ENCODE measurements at places on chromosomes 16 and 17.

DNA sequence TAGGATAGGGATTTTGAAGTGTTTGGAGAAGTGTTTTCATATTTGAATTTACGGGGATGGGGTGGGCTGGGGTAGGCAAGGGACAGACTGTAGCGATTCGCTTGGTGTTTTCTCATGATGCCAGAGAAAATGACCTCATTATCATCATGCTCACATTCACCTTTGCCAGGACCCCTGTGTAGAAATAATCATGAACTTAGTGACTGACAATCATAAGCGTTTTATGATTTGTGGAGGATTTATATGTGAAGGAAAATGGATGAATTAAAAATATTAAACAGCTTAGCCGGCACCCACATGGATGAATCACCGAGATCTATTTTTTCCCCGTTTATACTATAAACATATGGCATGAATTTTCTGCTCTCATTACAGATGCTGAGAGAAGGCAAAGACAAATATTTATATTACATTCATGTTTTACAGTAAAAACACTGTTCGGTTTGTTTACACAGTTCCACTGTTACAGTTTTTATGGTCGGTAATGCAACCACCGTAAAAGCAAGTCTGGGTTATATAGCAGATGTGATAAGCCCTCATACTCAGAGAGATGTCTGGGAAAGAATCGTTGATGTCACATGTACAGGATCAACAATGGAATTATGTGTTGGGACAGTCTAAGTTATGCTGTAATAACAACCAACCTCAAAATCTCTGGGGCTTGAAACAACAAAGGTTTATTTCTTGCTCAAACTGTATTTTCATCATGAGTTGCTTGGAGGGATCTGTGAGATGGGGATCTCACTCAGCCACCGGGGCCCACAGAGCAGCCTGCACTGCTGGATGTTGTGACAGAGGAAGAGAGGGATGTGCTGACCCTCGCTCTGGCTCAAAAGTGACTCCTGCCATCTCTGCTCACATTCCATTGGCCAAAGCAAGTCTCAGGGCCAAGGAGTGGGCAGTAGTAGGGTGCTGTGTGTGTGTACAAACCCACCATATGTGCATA is 85.1 kb downstream of the WWOX start:
- no peak for DNase-seq

DNA sequence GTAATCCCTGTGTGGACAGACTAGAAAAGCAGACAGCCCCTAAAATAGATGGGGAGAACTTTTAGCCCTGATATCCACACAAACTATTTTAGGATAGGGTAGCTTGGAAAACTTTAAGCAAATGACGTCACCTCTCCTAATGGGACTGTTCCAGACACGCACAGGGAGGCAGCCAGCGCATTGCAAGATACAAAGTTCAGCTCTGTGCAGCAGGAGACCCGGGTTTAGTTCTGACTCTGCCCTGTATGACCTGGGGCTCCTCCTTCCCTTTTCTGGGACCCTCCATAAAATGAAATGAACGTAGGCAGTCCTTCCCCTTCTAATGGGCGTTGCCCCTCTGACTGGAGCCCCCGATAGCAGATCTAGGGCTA is 6.3 kb downstream of the ZNF689 start:
- DNase-seq = no peak

DNA sequence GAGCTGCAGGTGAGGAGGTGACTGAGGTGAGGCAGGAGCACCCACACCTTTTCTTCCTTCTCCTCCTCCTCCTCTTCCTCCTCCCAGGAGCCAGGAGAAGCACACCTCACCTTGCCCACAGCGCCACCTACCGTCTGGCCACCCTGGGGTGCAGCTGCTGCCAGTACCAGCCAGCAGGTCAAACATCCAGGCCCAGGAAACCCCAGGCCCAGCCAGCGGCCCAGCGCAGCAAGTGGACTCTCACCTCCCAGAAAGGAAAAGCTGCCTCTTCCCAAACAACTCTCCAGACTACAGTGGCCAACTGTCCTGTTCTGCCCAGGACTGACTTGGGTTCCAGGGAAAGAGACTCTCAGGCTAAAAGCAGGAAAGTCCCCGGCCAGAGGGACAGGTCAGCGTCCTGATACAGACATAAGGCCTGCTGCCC is 22.7 kb downstream of the PEMT start:
- peak; percentile 92 for DNase-seq

DNA sequence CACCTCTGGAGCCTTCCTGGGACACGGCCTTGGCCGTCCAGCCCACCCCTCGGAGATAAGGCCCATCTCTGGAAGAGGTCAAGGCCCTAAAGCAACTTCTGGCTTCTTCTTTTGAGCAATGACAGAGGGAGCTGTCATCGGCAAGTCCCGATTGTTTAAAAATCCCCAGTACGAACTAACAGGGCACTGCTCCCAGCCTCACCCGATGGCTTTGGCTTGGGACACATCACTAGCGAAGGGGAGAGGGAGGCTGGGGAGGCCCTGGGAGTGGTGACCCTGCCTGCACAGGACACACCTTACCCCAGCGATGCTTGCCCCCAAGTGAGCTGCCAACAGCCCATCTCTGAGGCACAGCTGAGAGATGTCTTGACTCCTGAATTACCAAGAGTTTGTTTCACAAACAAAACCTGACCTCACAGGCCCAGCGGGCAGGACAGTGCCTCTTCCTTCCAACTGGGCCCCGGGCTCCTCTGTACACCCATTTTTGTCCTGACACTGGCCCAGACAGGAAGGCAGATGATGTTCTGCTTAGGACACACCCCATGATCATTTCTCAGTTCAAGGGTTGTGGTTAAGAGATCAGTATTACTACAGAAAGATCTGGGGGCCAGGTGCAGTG is 4.8 kb downstream of the SYNGR2 start:
- DNase-seq = no peak

- DNase-seq = peak; percentile 72
Observed at GRCh38 chr17:28612936-28613872, 781 bp downstream of the RSKR start.

GRCh38 chr17:2172999-2173398 is 118.1 kb downstream of the HIC1 start:
- no peak for DNase-seq

DNA sequence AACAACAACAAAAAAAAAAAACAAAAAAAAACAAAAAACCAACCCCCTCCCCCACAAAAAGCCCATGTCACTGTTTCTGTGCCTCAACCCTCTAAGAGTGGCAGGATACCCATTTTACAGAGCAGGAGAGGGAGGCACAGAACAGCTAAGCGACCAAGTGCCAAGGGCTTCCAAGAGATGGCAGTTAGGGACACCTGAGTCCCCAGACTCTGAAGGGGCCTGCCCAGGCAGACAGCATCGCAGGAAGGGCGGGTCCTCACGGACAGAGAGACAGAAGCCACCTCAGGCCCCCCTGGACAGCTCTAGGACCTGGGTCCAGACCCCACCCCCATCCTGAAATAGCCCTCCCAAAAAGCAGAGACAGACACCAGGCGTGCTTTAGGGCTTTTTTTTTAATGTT is 21.6 kb upstream of the CPSF4L start:
- no peak for DNase-seq

DNA sequence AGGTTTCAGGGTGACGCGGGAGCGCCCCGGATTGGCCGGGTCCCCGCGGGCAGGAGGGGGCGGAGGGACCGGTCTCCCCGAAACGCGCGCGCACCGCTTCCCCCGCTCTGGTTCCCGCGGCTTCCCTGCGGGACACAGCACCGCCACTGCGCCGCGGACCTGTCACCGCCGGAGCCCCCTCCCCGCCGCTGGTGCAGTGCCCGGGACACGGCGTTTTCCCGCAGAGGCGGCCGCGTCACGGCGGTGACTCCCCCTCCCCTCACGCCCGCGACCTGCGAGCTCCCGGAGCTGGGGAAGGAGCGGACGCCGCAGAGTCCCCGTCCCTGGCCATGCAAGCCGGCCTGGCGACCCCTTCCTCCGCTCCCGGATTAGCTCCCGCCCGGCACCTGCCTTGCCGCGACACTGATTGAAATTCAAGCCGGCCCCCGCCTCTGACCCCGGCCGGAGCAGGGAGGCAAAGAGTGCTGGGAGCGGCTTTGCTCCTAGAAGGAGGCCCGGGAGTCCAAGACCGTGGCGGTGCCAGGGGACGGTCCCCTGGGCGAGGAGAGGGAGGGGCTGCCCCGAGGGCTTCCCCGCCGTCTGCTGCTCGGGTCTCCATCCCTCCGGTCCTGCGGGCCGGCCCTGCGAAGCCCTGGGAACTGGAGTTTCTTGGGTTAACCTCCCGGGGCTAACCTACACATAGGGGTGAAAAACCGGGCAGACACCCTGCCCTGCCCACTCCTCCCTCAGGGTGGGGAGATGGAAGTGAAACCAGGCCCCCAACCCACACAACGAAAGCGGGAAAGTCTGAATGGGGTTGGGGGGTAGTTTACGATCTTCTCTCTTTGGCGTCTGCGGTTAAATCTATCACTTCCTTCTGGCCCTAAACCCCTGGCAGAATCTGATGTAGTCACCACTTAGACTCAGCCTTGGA is 1.0 kb downstream of the RHBDL3 start:
- DNase-seq = peak; percentile 89

GRCh38 chr17:55161935-55162555 is 102.7 kb upstream of the HLF start:
- DNase-seq = no peak

DNA sequence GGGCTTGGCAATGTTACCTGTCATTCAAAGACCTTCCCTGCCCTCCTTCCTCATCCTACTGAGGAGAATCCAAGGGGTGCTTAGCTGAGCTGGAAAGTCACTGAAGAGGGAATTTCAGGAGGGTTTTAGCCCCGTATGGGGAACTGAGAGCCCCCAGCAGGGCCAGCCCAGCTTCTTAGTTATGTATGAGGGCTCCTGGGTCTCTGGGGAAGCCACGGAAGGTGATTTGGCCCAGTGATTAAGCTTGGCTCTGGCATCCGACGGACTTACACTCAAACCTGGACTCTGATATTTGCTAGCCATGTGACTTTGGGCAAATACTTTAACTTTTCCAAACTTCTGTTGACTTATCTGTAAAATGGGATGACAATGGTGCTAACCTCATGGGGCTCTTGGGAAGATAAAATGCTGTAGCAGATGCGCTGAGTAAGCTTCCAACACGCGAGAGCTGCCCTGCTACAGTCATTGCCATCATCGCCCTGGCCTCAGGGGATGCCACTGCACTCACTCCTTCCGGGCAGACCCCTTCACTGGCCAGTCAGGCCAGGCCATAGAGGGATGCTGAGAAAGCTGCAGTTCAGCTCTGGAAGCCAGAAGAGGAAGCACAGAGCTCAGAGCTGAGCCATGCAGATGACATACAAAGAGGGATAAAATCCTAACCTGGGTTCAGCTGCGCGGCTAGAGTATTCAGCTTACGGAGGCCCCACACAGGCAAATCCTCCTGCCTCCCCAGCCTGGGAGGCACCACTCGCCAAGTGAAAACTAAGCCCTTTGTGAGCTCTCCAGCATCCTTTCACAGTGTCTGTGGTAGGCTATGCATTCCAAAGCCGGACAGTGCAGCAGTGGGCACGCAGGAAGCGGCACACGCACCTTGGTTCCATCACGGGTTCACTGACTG is 44.9 kb upstream of the PIK3R6 start:
- peak; percentile 61 for DNase-seq

DNA sequence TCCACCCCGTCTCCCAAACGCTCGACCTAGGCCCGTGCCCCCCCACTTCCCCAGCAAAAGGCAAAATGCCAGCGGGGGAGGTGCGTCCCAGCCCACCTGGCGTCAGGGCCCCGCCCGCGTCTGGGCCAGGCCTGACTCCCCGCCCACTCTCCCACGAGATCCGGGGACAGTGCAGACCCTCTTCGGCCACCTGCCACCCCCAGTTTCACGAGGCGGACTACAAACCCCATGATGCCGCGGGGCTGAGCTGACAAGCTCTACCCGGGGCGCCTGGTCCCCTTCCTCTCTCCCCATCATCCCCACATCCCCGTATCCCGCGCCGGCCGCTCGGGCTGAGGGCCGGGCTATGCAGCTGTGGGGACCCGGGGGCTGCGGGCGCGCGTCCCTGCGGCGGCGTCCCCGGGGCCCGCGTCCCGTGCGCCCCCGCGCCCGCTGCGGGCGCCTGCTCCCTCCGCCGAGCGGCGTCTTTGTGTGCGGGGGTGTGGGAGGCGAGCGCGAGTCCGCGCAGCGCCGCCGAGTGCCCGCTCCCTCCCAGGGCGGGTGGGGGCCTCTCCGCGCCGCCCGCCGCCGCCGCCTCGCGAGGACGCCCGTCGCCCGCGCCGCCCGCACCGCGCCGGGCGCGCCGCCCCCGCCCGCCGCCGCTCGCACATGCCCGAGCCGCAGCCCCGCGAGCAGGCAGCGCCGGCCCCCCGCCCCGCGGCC is at the start of gene ANKRD13B:
Gene ANKRD13B, plus strand, starts transcription at position 283 of the 702 bp plus-strand sequence. CDS start 490 bp downstream, outside the sequence.
- peak; percentile 82 for DNase-seq

DNA sequence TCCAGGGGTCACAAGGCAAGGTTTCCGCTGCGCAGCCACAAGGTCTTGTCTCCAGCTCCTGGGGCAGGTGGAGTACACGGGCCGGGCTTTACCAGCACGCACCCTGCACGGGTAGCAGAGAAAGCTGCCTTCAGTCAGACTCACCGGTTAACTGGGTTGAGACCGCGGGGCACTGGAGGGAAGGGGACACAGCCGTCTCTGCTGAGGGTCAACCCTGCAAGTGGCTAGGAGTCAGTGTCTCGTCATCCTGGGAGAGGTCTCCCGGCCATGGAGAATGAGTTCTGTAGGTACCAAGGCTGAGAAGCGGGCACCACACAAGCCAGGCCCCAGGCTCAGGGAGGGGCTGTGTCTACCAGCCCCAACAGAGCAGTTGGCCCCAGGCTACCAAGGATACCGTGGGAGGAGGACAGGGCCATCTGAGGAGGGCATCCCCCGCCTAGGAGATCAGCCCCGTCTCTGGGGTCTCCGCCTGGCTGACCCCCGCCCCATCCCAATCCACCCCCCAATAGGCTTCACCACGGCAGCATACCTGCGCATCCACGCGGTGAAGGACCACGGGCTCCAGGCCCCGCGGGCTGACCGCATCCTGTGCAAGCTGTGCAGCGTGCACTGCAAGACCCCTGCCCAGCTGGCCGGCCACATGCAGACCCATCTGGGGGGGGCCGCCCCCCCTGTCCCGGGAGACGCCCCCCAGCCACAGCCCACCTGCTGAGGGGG is 2.8 kb upstream of the PRRT2 start:
- DNase-seq = no peak
